ENCODE measurements at places on chromosomes 2 and 18. TPM values are rescaled to one million over a fixed set of nuclear protein-coding genes. Genes with fewer than 3 reads are reported as not detected.

The CLEC4F gene
- not detected for polyA plus RNA-seq

The DLX1 gene
- polyA plus RNA-seq, result 26.2 TPM

The USP40 gene
- 9.0 TPM for polyA plus RNA-seq

The COL3A1 gene
- polyA plus RNA-seq, result 0.08 TPM

The SERPINB4 gene
- not detected for polyA plus RNA-seq

The ZNF516 gene
- polyA plus RNA-seq, result 0.05 TPM

The OR6B2 gene
- not detected for polyA plus RNA-seq

The SH2D6 gene
- polyA plus RNA-seq, result 1.2 TPM

The C18orf54 gene
- 3.0 TPM for polyA plus RNA-seq

DNA sequence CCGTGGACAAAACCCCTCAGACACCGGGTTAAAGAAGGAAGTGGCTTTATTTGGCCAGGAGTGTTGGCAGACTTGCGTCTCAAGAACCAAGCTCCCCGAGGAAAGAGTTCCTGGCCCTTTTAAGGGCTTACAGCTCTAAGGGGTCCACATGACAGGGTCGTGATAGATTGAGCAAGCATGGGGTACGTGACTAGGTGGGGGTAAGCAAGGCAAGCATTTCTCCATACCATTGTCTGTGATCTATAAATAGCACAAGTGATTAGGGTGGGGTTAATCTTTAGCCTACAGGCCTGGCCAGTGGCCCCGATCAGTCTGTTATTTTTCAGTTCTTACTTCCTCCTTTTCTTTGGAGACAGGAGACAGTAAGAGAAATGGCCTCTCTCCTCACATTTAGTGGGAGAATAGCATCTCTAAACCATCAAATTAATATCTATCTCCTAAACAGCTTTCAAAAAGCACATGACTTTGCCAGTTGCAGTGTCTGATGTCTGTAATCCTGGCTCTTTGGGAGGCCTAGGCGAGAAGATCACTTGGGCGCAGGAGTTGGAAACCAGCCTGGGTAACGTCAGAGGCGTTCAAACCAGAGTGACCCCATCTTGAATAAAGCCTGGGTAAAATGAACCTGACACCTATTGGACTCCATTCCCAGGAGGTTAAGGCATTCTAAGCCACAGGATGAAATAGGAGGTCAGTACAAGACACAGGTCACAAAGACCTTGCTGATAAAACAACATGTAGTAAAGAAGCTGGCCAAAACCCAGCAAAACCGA is 18.3 kb upstream of the CNOT11 start:
- DNase-seq, result no peak

- DNase-seq, result no peak
Measured at GRCh38 chr2:100821911-100822265, 1.9 kb downstream of the NPAS2 start.

GRCh38 chr2:33313039-33313438 is 163.4 kb upstream of the RASGRP3 start:
- no peak for DNase-seq

DNA sequence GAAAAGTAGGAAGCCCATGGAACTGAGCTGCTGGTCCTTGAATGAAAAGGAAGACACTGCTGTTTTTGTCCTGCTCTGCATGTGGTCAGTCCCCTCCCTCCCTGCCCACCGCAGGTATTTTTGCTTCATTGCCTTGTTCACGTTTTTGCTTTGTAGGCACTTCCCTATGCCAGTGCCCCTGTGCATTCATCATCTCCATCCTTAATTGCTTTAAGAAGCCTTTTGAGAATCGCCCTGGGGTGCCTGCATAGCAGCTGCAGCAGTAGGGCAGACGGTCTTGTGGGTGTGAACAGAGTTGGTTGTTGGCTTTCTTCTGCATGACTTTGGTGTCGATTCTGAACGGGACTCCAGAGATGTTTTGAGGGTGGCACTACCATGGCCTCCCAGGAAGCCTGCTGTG is 97.0 kb downstream of the CABLES1 start:
- no peak for DNase-seq

GRCh38 chr18:44651478-44651877 is 29.2 kb upstream of the SETBP1 start:
- DNase-seq, result peak; percentile 14

- DNase-seq, result no peak
Measured at GRCh38 chr2:211948932-211949331, 589.7 kb downstream of the ERBB4 start.

DNA sequence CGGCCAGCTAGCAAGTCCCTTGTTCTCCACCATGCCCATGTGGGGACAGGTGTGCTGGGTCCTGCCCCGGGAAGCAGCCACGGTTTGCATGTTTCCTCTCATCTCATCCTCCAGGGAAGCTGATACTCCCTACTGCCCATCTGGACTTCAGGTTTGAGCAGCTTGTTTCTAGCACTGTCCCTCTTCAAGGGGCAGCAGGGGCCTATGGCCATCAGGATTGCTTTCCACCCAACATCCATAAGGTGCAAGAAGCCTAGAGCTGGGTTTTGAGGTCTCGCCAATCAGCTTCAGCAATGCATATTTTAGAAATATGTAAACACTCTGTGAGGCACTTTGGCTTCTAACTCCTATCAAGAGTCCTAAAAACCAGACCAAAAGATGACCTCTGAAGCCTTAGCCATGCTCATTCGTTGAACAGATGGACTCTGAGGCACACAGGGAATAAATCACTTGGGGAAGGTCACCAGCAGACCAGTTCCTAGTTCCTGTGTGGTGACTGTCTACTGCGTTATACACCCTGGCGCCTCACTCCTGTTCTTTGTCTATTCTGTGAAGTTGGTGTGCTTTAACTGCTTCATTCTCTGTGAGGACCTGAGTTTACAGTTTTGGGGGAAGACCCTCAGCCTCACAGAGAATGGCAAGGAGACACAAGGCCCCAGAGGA is 192.6 kb upstream of the TWIST2 start:
- no peak for DNase-seq

GRCh38 chr2:48330430-48330829 is 199.5 kb upstream of the STON1 start:
- no peak for DNase-seq

DNA sequence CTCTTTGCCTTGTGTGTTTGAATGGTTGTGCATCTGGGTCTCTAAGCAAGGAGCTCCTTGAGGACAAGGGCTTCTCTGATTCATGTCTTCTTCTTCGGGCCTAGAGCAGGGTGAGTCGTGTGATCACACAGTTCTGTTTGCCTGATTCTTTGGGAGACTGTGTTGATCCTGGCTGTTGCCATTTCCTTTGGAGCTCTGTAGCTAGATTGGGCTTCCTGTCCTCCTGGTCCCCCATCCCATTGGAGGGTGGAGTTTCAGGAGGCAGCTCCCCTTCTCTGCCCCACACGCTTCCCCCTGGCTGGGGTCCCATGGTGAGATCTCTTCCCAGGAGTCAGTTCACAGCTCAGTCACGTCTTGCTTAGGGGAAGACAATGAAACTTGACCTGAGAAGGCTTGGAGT is 92.8 kb downstream of the TRIB2 start:
- no peak for DNase-seq

DNA sequence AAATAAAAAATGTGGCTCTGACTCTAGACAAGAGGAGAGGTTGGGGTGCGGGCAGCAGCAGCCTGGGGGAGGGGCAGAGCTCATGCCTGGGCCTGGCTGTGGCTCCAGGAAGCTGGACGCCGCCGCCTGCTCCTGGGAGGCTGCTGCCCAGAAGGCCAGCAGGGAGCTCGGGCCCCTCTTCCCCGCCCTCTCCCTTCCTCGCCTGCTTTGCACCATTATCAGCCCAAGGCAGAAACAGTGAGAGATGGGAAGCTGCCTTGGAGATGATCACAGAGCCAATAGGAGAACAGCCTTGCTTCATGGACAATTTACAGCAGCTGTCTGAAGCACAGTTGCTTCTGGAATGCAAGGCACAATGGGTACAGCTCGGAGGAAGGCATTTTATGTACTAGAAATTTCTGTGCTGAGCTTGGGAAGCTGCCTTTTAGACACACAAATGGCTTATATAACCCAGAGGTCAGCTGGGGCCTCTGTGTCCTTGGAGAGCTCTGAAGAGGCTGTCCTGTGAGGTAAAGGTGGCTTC is 55.3 kb upstream of the AFF3 start:
- DNase-seq, result peak; percentile 46

- peak; percentile 72 for DNase-seq
Measured at GRCh38 chr2:176126929-176127773, 2.4 kb upstream of the HOXD8 start.

GRCh38 chr18:13630716-13631268 is 95.6 kb downstream of the FAM210A start:
- DNase-seq, result no peak

DNA sequence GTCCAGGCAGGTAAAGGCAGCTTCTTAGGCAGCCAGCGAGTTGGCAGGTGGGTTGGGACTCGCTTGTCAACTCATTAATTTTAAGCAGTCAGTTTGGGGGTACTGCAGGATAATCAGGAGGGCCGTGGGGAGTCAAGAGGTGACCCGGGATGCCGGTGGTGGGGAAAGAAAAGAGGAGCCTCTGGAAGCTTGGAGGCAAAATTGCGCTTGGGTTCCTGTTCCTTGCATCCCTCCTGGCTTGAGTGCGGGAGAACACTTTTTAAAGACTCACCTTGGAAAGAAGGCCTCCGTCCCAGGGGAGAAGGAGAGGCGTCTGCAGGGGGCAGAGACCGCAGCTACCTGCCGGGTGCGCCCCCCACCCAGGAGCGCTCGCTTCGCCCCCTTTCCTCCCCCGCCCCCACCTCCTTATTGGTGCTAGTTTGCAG is at the start of gene KCNJ3:
TSS of gene KCNJ3 (plus strand) at position 400 of the 425 bp plus-strand sequence. CDS start 81 bp downstream, outside the sequence.
- no peak for DNase-seq

- no peak for DNase-seq
Measured at GRCh38 chr2:105486762-105487141, 87.9 kb upstream of the FHL2 start.

DNA sequence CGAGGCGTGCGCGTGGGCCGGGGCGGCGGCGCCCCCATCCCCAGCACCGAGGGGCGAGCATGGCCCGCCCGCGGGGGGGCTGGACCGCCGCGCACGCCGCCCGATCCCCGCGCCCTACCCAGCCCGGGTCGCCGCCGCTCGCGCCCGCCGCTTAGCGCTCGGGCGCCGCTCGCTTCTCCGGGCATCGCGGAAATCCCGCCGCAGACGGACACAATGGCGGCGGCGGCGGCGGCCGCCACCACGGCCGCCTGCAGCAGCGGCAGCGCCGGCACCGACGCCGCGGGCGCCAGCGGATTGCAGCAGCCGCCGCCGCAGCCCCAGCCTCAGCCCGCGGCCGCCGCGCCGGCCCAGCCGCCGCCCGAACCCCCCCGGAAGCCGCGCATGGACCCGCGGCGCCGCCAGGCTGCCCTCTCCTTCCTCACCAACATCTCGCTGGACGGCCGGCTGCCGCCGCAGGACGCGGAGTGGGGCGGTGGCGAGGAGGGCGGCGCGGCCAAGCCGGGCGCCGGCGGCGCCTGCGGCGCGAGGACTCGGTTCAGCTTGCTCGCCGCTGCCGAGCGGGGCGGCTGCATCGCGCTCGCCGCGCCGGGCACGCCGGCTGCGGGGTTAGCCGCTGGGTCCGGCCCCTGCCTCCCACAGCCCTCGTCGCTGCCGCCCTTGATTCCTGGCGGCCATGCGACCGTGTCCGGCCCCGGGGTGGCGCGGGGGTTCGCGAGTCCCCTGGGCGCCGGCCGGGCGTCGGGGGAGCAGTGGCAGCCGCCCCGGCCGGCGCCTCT is 453 bp downstream of the CABLES1 start:
- DNase-seq, result no peak

DNA sequence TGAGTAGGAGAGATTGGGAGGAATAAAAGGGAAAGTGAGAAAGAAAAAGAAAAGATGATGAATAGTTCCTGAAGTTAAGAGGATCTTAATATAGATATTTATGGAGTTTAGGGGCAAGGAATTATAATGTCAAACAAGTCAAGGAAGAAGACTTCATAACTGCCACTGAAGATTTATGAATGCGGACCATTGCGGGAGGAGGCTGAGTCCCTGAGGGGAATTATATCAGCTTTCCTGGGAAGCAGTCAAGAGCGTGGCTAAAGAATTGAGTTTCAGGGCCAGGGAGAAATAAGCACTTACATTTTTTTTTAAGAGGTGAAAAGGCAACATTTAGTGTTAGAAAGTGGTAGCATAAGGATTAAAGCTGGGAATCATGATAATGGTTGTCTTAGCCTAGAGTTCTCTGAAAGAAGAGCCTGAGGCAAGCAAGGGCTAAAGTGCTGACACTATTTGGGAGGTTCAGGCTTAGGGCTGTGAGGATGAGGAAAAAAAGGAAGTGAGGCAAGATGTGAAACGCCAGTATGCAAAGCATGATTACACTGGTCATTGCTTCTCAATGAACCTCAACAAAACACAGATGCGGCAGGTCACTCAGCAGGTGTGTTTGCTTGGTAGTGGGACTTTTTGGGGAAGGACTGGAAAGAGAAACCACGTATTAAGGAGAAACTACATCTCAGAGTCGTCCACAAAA is 217.1 kb downstream of the SLC4A3 start:
- DNase-seq, result no peak

- DNase-seq, result no peak
Measured at GRCh38 chr18:13624563-13625237, 101.7 kb downstream of the FAM210A start.

GRCh38 chr2:215548714-215549113 is 112.8 kb upstream of the FN1 start:
- no peak for DNase-seq

DNA sequence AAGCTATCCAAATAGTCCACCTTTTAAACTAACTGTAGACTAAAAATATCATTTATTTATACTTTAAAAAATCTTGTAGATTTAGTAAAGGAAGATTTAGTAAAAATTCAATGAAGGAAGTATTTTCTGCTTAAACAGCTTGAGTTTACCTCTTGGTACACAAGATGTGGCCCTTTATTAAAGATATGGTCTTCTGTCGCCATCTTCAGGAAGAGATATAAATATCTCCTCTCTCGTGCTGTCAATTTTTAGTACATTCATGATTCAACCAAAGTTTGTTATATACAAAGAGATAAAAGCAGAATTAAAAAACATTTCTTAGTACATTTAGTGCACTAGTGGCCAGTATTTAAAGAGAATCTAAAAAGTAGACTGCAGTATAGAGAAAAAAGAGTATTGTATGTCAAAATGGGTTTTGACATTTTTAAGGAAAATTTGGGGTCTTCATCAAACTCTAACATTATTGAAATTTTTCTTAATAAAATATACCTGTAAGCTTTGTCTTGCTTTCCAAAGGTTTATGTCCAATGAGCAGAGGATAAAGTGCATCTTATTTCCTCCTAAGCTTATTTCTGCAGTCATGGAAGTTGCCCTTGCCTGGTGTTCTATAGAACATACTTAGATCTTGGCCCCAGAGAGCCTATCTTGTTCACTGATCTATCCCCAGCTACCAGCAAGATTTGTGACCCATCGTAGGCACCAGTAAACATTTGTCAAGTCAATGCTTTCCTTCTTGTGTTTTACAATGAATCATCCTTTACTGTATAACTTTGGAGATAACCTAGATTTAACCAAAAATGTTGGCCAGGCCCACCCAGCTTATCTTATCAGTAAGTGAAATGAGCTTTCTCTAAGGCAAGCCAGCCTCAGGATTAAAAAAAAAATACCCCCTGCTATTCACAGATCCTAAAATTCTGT is 18.5 kb upstream of the EML6 start:
- DNase-seq, result peak; percentile 10
